Amniotic epithelial cell (primary cell): ENCODE measurements at places on chromosomes 16 and 17.

- DNase-seq: peak; percentile 93
These were observed 36.6 kb downstream of the TOM1L2 start for GRCh38 chr17:17935321-17936271.

GRCh38 chr17:31584438-31585279 lies 193.2 kb downstream of the RAB11FIP4 start:
- DNase-seq: no peak

- no peak for DNase-seq
These were observed 39.9 kb upstream of the IRX6 start for GRCh38 chr16:55283812-55284717.

- no peak for DNase-seq
These were observed 25.1 kb downstream of the ABR start for GRCh38 chr17:1154704-1155103.

DNA sequence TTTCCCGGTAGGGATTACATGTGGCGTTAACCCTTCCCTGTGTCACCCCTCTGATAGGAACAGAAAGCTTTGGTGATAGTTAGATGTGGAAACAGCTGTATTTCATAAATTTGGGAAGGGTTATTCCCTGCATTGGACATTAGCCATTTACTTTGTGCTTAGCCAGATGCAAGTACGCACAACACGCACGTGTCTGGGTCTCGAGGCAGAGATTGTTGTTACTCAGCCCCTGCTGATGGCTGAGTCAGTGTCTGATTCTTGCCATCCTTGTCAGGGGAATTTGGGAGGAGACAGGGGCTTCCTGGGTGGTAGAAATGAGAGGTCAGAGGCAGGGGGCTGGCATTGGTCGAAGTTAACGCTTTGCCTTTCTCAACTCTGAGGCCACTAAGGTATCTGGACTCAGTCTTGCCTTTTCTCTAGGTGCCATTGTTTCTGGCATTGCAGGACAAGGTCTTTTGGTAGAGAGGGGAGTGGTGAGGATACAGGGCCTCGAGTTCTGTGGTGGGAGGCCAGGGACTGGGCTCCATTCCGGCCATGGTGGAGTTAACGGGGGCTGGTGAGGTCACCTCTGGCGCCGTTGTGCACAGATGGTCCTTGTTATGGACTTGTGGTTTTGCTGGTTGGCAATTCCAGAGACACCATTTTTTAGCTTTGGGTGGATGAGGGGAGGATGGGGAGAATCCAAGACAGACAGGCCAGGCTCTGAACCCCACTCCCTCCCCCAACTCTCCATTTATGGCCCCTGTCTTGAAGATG lies 8.2 kb downstream of the MMP2 start:
- peak; percentile 59 for DNase-seq

DNA sequence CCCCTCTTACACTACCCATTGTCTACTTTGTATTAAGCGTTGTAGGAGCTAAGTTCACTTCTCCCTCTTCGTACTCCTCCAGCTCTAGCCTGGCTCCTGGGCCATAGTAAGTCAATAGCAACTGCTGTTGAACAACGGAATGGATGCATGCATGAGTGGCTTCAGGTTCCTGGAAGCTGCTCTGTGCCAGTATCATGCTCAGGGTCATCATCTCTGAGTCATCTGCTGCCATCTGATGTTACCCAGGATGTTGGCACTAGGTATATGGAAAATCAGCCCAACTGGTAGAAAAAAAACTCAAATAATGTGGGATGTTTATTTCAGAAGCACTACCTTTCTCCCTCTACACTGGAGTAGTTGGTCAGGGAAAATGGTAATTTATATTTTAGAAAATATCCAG lies 536.8 kb downstream of the NPIPA7 start:
- no peak for DNase-seq

DNA sequence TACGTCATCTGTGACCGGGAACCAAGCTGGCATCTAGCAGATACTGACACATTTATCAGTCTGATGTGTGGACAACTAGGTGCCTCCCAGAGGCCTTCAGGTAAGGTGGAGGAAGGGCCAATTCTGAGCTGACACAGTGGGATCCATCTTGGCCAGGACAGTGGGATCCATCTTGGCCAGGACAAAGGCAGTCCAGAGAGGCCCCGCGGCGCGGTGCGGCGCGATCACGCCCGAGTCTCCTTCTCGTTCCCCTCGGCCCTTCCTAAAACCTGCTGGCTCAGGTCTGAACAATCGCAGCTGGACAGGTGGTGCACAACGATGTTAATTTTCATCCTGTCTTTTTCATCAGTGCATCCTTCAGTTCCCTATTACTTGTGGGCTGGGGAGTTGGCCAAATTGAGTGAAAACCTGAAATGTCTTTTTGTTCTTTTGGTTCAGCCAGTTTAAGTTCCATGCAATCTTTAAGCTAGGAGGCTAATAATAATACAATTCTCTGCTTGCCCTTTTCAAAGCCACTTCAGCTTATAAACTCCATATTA lies 486 bp upstream of the WSB1 start:
- DNase-seq: no peak

- no peak for DNase-seq
These were observed 33.7 kb upstream of the METTL16 start for GRCh38 chr17:2545393-2545792.

- DNase-seq: no peak
These were observed 22.5 kb downstream of the SLC38A10 start for GRCh38 chr17:81272616-81273015.

DNA sequence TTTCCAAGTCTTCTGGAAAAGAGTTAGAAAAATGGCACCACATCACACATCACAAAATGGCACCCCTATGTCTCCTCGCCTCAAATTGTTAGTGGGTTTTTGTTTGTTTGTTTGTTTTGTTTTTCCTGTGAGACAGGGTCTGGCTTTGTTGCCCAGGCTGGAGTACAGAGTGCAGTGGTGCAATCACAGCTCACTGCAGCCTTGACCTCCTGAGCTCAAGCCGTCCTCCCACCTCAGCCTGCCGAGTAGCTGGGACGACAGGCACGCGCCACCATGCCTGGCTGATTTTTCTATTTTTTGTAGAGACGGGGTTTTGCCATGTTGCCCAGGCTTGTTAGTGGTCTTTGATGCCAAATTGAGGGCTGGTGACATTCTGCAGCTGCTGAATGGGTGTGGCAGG lies 3.8 kb upstream of the CRISPLD2 start:
- no peak for DNase-seq

DNA sequence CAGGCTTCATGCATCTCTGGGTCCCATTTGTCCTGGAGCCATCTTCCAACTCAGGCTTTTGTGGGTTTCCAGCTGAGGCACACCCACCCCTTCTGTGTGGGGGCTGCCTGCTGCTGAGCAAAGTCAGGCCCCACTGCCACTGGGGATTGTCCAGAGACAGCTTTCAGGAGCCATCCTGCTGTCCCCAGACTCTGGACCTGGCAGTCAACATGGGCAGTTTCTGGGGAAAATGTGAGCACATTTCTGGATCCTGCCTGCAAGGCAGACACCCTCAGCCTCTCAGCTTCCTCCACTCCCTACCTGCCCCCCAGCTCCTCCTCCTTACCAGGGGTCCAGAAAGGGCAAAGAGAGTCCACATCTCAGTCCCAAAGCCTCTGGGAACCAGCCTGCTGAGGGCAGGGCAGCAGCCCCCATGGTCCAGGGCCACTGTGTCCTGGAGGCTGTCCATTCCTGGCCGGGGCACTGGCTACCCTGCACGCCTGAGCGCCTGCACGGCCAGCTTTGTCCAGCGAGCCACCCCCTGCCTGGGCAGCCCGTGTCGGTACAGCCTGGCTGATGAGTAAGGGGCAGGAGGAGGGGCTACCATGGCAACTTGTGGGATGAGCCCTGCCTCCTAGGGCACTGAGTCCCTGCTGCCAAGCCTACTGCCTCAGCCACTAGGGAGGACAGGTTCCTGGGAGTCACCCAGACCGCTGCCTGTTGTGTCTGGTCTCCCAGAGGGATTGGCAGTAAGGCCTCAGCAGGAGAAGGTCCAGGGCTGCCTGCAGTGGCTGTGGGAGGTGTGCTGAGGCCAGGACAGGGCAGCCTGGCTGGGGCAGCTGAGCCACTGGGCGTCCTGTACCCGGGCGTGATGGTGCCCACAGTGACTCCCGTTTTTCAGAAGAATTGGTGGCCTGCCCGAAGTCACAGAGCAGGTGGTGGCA lies at the start of gene SLC47A2:
Gene SLC47A2, minus strand, starts transcription at position 477 of the 923 bp plus-strand sequence. Its CDS starts 29 bp downstream, at position 448.
- DNase-seq: no peak

GRCh38 chr17:36702636-36703035 lies 101.3 kb downstream of the MRM1 start:
- DNase-seq: no peak

- no peak for DNase-seq
These were observed 542.4 kb upstream of the C16orf82 start for GRCh38 chr16:26524281-26524680.

DNA sequence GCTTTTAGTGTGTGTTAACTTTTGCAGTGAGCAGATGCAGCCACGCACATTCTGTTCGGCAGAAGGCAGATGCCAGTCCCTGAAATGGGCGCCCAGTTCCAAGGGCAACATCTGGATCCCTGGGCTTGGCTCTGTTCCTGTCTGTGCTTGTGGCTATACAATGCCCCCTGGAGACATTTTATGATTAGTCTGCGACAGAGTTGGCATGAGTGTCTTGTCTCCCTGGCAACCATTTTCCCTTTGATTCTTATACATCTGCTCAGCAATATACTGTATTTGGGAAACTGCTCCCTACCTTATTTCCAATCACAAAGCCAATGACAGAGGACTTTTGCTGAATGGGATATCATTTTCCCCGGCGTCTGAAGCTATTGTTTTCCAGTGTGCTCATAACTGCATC lies 1629.5 kb upstream of the GOT2 start:
- DNase-seq: no peak

DNA sequence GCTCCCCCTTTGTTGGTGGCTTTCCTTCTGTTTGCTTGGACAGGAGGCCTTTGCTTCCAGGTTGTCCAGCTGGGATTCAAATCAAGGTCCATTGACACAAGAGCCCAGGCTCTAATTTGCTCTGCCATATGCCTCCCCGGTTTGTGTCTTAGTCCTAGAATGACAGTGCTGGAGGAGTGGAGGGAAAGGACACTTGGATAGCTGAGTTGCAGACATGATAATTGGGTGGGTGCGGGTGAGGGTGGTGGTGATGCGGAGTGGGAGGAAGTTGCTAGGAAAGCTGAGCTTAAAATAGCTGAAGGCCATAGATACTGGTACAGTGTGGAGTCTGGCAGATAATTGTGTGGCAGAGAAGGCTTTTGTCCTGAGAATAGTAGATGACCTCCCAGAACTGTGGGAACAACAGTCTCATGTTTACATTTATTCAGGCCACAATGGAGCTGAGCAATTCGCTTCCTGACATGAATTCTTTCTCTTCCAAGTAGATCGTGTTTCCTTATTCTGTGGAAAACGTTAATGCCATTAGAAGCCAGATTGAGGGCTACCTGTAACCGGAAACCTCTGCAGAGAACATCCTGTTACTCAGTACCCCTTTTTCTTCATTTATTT lies 23.8 kb downstream of the SEC14L1 start:
- no peak for DNase-seq

DNA sequence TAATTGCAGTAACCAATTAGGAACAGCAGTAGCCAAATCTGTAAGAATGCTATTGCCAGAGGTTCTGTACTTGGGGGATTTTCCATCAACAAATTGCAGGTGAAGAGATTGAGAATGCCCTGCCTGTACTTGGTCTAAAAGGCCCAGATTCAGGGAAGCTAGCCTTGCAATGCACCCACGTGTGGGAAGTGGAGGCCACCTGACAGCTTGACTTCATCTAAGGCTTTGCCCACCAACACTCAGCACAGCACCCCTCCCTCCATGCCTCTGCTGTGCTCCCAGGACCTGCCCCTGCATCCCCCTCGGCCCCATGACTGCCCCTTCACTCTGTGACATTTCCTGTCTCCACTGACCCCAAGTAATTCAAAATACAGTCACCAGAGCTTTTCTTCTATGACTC lies 79.1 kb upstream of the CDH5 start:
- DNase-seq: no peak

GRCh38 chr17:78759203-78759968 lies 22.7 kb downstream of the CYTH1 start:
- peak; percentile 90 for DNase-seq

DNA sequence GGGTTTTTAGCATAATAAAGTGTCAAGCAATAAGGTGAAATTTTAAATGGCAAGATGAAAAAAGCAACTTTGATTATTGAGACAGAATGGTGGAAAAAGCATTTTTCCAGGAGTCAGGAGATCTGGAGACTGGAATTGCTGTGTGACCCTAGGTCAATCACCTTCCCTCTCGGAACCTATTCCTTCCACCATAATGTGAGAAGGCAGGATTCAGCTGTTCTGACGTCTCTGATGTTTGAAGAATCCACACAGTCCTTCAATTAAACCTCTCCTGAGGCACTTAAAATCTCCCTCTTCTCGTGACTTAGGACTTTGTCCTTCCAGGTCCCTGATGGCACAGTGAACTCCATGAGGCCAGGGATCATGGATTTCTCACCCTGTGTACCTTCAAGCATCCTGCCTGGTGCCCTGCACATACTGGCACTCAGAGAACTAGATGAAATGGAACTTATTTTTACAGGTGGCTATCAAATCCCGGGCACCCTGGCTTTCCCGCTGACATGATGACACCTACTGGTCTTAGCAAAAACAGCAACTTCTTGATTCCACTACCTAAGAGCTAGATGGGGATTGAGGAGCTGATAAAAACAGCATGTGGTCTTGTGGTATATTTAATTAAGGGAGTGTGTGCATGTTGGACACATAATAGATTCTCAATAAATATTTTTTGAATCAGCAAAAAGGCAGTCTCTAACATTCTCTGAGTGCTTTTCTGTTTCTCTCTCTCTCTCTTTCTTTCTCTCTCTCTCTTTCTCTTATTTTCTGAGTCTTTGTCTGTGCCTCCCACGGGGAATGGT lies 2.3 kb upstream of the CCDC182 start:
- DNase-seq: peak; percentile 70

DNA sequence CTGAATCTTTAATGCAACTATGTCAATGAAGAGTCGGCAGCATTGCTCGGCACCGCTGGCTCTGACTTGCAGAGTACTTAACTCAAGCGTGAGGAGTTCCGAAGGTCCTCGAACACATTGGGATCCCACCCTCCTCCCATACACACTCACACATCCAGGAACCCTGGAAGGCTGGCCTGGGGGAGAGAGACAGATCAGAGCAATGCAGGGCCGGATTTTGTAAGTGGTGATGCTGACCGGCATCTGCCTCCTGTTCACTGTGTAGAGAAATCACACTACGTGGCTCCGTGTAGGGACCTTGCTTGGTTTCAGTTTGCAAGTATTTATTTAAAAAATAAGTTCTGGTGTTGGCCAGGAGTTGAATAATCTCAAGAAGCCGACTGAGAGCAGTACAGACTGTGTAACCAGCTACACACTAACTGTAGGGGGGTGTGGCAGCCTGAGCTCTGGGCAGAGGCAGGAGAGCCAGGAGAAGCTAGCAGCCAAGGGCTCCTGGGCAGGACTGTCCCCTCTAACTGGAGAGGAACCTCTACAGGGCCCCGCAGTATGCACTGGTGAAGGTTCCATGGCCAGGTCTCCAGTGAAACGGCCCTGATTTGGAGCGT lies 190.2 kb upstream of the TNRC6C start:
- DNase-seq: no peak

GRCh38 chr17:4043862-4044261 lies 79.6 kb upstream of the ATP2A3 start:
- no peak for DNase-seq
